NCI-H2029 (cell line): ENCODE measurements at places on chromosomes 3 and 15.

DNA sequence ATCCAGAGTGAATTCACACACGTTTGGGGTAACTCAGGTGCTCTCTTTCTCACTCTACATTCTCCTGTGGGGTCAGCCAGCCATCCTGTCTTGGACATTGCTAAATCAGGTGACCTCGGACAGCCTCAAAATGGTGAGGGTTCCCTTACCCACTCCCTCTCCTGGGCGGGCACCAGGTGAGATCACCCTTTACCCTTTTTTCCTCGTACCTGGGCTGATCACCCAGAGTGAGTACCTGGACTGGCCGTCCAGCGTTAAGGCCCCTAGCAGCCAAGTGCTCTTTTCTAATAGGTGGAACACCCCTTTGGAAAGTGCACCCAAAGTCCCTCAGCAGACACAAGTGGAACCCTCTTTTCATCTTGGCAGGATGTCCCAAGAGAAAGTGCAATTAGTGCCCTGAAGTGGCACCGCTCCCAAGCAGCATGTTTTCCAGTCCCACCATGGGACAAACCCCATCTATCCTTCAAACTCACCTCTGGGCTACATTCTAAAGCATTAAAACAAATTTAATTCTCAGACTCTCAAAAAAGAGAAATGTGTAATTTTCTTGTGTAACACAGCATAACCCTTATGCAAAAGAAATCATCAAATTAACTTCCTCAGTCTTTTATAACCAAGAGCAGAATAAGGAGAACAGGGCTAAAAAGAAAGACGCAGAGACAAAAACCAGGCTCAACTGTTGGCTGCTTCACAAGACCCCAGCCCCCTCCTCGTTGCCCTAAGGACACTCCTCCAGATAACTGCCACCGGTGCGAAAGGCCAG, 20.7 kb downstream of the TRANK1 start:
- DNase-seq = no peak

DNA sequence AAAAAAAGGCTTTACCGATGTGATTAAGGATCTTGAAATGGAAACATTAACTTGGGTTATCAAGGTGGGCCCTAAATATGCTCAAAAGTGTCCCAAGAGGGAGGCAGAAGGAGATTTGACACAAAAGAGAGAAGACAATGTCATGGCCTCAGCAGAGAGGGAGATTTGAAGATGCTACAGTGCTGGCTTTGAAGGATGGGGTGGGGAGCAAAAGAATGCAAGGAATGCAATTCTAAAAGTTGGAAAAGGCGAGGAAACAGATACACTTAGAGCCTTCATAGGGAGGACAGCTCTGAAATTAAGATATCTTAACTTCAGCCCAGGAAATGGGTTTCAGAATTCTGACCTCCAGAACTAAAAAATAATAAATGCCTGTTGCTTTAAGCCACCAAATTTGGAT, 314.5 kb upstream of the CCDC54 start:
- no peak for DNase-seq

GRCh38 chr15:44092221-44092620, 102.8 kb downstream of the FRMD5 start:
- no peak for DNase-seq

- DNase-seq = no peak
Observed at GRCh38 chr3:188049606-188050530, 104.1 kb upstream of the LPP start.

- no peak for DNase-seq
Observed at GRCh38 chr3:115828401-115828800, 205.1 kb downstream of the GAP43 start.
